Activated naive CD4-positive, alpha-beta T cell treated with anti-CD3 and anti-CD28 coated beads, Interleukin-2, amount 10 ng/mL, durations not matched to agents 7 days and 5 days (primary cell): ENCODE measurements at places on chromosomes 7 and 10.

DNA sequence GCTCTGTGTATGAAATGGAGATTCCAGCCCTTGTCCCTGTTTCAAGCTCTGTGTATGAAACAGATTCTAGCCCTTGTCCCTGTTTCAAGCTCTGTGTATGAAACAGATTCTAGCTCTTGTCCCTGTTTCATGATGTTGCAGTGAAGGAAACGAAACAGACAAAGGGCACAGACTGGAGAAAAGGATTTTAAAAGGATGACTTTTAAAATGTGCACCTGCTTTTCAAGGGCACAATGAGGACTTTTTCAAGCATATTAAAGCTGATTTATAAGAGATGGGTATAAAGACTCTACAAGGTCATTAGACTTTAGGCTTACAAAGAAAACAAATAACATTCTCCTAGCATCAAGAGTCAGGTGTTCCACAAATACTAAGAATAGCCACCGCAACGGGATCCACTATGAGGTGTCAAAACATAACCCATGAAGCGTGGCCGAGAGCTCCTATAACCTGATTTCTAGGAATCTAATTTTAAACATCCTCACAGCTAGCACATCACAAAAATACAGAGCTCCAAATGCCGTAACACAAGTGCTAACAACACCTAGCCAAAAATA, 29.0 kb downstream of the DIP2C start:
- DNase-seq = no peak

- DNase-seq = no peak
Measured at GRCh38 chr10:10605551-10606081, 412.1 kb upstream of the CELF2 start.

DNA sequence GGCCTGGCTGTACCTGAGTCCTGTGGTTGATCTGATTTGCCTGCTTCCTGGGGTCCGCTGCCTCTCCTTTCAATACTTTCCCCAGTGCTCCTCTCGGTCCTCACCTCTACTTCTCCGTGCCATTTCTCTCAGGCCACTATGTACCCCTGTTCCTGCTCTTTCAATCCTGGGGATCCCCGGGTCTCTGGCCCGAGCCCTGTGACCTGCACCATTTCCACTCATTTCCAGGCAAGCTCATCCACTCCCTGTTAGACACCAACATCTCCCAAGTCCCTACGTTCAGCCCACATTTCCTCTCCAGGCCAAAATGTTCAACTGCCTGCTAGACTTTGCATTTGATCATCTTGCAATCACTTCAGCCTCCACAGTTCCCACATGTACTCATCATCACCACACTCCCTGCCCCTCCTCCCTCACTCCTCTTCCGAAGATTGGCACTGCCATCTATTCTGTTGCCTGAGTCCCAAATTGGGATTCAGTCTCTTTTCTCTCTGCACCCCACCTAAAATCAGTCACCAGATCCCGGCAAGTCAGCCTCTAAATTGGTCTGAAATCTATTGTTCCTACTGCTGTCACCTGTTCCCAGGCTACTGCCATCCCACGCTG, 34.4 kb upstream of the ZMIZ1 start:
- no peak for DNase-seq

DNA sequence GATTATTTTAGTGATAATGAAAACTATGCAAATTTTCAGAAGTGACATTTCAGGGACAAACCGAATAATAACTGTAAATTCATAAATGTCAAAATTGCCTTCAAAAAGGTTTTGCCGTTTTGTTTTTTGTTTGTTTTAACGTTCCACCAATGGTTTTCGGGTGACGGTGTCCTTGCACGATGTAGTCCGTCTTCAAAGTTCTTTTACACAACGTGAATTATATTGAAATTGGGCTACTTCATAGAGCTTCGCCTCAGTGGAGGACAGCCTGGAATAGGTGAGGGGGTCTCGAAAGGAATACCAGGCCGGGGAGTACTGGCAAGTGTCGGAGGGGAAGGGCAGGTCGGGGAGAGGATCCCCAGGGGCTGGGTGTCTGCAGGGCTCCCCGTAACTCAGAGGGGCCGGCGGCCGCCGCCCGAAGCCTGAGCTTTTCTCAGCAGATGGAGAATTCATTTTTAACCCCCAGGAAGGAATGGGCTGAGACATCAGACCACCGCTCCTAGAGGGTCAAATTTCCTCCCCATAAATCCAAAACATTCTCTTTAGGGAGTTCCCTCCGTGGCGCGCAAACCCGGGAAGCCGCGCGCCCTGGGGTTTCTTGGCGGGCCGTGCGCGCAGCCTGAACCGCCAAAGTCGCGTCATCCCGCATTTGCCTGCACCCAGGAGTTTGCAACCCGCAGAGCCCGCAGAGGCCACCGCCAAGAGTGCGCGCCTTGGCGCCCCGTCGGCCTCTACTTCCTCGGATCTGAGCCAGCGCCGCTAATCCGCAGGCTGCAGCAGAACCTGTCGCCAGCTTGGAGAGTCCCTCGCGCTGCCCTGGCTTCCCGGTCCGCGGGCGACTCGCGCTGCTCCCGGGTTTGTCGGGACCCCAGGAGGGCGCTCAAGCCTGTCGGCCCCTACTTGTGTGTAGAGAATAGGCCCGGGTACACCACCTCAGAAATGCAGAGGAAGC, 17.3 kb upstream of the EVX1 start:
- no peak for DNase-seq

DNA sequence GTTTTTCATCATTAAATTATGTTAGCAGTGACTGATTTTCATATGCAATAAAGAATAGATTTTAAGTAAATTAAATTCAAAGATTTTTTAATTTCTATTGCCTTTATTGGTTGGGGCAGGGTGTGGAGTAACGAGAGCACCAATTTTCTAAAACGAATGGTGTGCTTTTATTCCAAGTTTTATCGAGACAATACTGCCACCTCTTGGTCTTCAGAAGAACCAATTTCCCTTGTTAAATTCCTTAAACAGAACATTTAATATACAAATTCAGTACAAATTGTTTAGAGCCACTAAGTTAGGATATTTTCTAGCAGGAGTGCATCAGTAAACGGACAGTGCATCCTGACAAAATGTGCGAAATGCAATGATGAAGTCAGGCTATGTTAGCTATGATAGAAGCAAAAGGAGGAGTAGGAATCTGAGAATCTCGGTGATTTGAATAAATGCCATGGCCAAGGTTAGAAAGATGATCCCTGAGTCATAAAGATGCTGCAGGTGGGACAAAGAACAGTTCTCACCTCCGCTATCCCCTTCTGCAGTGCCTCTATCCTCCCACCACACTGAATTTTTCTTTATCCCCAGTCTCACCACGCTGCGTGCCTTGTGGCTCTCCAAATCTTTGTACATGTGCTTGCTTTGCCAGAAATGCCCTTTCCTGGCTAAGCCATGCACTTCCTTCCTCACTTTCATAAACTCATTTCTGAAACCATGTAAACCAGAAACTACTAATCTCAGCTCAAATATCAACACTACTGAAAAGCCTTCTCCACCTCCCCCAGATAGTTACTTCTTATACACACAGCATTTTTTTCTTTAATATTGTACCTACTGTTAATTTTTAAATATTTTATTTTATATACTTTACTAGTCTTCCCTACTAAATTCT, 31.9 kb upstream of the AGBL3 start:
- DNase-seq = no peak

DNA sequence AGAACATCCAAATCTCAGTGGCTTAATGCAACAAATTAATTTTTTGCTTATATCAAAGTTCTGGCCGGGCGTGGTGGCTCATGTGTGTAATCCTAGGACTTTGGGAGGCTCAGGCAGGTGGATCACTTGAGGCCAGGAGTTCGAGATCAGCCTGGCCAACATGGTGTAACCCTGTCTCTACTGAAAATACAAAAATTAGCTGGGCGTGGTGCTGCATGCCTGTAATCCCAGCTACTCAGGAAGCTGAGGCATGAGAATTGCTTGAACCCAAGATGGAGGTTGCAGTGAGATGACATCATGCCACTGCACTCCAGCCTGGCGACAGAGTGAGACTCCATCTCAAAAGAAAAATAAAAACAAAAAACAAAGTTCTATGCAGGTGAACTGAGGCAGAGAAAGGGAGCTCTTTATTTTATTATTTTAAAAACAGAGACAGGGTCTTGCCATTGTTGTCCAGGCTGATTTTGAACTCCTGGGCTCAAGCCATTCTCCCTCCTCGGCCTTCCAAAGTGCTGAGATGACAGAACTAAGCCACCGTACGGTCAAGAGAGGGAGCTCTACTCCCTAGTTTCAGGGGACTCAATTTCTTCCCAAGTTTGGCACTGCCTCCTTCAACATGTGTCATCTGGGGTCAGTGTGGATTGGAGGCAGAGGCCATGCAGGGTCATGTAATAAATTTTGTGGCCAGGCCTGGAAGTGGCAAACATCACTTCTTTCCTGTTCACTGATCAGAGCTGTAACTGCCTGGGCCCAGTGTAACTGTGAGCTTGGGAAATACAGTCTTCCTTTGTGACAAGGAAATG, 2.4 kb downstream of the ADCK2 start:
- no peak for DNase-seq

GRCh38 chr10:13671904-13672303, 85.1 kb downstream of the PRPF18 start:
- DNase-seq = no peak
